CD4-positive, alpha-beta T cell (primary cell): ENCODE measurements at places on chromosomes 1 and 21.

DNA sequence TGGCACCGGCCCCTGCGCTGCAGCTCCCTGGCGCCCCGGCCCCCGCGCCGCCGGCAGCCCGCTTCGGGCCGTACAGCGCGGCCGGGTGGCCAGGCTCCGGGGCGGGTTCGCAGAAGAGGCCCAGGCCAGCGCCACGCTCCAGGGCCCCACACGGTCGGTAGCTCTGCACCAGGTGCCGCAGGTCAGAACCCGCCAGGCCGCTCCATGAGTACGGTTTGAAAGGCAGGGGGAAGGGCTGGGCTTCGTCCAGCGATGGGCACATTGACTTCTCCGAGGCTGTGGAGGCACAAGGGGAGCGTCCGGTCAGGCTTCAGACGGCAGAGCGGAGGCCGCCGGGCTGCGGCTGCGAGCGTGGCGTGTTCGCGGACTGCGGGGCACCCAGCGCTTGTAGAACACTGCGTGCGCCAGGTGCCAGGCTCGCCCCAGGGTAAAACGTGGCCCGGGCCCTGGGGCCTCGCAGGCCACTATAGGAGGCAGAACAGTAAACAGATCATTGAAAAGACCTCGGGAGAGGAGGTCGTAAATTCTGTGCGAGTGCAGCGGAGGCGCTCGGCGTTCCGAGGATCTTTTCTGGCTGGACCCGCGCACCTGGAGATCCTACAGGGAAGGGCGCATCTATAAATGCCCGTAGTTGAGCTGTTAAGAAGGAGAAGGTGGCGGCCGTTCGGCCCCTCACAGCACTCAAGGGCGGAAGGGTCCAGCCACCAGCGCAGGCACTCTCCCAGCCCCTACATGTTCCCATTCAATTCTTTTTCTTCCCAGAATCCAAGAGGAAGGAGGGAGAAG lies 5.7 kb downstream of the GFI1 start:
- no peak for DNase-seq

- no peak for DNase-seq
Observed at GRCh38 chr1:4002741-4003140, 102.7 kb upstream of the C1orf174 start.

- peak; percentile 62 for DNase-seq
Observed at GRCh38 chr1:12143631-12144155, 23.1 kb upstream of the TNFRSF1B start.

DNA sequence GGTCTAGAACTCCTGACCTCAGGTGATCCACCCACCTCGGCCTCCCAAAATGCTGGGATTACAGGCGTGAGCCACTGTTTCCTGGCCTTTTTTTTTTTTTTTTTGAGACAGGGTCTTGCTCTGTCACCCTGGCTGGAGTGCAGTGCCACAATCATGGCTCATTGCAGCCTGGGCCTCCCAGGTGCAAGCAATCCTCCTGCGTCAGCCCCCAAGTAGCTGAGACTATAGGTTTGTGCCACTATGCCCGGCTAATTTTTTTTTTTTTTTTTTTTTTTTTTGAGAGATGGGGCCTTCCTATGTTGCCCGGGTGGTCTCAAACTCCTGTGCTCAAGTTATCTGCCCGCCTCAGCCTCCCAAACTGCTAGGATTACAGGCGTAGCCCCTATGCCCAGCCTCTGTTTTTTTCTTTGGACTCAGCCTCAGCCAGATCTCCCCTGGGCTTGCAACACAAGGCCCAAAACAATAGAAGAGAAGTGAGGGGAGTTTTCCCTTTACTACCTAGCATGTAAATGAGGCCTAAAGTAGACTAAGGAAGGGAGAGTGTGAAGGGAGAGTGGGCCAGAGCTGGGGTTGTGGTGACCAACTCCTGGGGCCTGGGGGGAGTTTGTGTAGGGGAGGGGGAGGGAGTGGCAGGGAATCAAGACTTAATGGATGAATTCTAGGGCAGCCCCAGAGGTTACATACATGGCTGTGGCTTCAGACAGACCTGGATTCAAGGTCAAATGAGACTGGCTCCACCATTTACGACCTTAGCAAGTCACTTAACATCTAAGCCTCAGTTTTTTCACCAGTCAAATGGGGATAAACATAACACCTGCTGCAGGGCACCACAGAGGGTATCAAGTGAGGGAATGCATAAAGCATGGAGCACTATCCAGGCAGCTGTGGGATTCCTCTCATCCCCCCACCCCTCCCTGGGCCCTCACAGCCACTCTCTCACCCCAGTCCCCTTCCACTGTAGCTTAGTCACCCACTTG lies 1.6 kb upstream of the CD52 start:
- no peak for DNase-seq

DNA sequence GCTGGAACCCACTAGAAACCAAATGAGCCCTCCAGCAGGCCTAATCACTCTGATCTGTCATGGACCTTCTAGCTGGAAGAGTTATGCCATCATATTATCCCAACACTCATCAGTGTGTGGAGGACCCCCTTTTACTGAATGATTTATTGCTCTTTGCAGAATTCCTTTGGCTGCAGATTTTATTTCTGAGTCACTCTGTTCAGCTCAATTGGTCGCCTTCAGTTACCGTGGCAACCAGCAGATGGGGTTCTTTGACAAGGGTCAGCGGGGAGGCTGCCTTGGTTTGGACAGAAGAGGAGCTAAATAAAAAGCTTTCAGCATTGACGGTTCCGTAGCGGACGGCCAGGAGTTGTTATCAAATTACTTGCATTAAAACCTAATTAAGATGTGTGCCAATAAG lies 220.1 kb downstream of the SDCCAG8 start:
- DNase-seq = no peak

DNA sequence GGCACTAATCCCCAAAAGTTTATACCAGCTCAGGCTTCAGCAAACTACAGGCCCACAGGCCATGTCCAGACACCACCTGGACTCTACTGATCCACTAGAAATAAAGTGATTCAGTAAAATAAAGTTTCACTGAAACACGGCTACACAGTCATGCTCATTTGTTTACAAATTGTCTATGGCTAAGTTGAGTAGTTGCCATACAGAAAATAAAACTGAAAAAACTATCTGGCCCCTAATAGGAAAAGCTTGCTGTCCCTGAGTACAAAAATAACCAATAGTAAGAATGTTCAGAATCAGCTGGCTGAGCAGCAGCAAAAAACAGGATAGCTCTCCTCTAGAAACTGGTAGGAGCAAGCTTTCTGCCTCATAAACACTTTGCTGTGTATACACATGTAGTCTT lies 221.5 kb downstream of the RERE start:
- DNase-seq = no peak

GRCh38 chr1:25137106-25137505 lies 95.2 kb downstream of the SYF2 start:
- DNase-seq = no peak

GRCh38 chr1:204268101-204268500 lies 54.3 kb upstream of the GOLT1A start:
- no peak for DNase-seq

- DNase-seq = peak; percentile 10
Observed at GRCh38 chr1:65011983-65012382, 45.6 kb upstream of the JAK1 start.

DNA sequence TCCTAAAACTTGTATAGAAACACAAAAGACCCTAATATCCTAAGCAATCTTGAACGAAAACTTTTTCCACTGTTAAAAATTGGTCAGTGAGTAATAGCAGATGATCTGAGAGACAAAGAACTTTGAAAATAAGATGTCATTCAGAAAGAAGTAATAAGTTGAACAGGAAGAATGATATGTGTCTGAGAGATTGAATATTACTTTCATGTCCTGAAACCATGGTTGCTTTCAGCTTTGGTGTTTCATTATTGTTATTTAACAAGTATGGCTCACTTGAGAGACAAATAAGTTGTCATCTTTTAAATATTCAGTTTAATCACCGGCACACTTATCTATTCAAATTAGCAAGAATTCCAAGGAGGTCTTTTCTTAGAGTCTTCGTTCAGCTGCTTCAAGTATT lies 11.4 kb downstream of the PRKACB start:
- DNase-seq = no peak

- no peak for DNase-seq
Observed at GRCh38 chr1:115310581-115311473, 27.2 kb downstream of the NGF start.

GRCh38 chr1:153040950-153041631 lies at the start of gene SPRR2D:
TSS of gene SPRR2D (minus strand) at chr1:153041120. CDS start at chr1:153040346, 774 bp downstream.
- no peak for DNase-seq

GRCh38 chr1:18764362-18764761 lies 95.1 kb downstream of the TAS1R2 start:
- no peak for DNase-seq

- DNase-seq = no peak
Observed at GRCh38 chr1:198540580-198540979, at the start of gene ATP6V1G3. TSS of gene ATP6V1G3 (minus strand) at chr1:198540680. CDS start at chr1:198540650, 30 bp downstream.

DNA sequence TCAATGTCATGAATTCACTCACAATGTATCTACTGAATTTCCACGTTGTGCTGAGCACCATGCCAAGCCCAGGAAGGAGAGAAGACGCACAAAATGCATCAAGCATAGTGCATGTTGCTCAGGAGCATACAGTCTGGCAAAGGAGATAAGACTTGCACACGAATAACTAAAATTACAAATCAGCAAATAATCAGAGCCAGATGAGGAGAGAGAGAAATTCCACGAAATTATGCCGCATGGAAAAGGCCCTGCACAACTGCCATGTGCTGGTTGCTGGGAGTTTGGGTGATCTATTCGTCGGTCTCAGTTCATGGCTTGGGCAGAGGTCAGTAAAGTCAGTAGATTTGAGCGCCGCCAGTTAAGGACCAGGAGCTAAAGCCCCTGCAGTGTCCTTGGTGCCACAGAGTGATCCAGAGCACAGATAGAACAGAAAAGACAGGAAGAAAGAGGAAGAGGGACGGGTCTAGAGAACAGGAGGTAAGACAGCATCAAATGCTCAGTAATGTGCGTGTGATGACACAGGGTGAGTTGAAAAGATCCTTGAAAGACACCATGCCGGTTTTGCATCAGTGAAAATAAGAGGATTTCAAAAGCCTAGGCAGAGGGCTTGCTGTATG lies 55.1 kb upstream of the ZNF281 start:
- no peak for DNase-seq

GRCh38 chr1:150970808-150971582 lies 3.6 kb downstream of the CERS2 start:
- no peak for DNase-seq

DNA sequence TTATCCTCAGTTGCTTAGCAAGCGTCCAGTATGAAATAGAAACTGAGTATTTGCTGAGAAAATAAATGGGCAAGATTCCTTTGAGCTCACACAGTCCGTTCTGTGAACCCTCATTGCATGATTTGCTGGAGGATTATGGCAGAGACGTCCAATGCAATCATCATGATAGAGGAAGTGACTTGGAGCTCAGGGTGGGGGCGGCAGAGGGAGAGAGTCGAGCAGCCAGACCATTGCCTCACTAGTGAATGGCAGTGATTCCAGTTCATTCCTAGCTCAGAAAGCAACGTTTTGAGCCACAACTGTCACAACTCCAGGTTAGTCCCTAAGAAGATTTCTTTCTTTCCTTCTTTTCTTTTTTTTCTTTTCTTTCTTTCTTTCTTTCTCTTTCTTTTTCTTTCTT lies 27.5 kb upstream of the COL9A2 start:
- DNase-seq = no peak

- peak; percentile 60 for DNase-seq
Observed at GRCh38 chr1:244272471-244273261, 179.0 kb downstream of the ADSS2 start.

DNA sequence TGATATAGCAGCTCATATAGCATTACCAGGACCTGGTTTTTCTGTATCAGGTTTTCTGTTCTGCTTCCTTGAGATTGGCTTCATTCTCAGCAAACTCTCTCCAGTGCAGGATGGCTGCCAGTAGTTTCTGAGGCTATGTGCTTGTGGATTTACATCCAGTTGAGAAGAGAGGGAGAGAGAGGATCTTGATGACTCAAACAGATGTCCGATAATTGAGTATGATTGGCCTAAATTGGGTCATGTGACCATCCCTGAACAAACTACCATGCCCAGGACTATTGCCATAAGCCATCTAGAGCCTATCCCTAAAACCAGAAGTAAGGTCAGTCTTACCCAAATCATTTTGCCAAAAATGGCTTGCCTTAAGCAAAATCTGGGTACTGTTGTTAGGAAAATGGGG lies 18.1 kb upstream of the PSMA5 start:
- DNase-seq = no peak

DNA sequence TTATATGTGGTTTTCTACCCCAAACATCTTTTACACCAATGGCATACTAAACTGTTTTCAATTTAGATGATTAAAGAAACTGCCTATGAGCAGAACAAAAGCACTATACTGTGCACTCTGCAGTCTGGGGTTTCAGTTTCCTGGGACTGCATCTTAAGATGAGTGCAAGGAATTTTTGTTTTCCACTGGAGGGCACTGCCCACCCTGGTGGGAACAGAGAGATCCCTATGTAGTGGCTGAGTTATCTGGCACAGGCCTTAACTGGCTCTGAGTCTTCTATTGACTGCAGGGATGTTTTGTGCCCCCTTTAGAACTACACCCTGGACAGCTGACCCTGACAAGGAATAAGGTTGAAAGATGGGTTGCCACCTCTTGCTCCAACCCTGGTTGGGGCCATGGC lies 12.0 kb downstream of the PROK1 start:
- DNase-seq = no peak

DNA sequence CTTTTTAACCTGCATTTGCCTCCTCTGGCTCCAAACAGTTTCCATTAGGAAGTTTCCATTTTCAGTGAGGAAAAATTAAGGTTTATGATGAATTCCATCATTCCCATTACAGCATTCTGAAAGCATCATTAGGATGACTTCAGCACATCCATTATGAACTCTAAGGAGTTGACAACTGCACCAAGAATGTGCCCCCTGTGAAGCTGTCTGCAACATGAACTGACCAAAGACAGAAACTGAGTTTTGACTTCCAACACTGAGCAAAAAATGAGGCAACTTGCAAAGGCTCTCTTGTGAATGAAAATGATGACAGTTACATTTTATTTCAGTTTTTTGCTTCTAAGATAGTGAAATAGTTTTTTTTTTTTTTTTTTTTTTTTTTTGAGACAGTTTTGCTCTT lies 18.3 kb upstream of the KCNE1 start:
- no peak for DNase-seq

- no peak for DNase-seq
Observed at GRCh38 chr1:202942426-202942825, 15.4 kb upstream of the KLHL12 start.

DNA sequence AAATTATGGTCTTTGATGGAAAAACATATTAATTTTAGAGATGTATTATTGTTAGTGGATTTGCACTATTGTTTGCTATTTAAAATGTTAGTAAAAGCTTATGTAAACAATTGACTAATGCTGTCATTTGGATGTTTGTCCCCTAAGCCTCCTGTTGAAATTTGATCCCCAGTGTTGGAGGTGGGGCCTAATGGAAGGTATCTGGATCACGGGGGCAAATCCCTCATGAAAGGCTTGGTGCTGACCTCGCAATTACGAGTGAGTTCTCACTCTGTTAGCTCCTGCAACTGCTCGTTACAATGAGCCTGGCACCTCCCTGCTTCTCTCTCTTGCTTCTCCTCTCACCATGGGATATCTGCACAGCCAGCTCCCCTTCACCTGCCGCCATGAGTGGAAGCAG lies 14.3 kb downstream of the TMEM35B start:
- no peak for DNase-seq
